ENCODE measurements at places on chromosomes 5 and 9.

- no peak for DNase-seq
Measured at GRCh38 chr5:74927336-74927735, 61.1 kb upstream of the FAM169A start.

GRCh38 chr9:136997830-136998234 is 1.5 kb upstream of the CLIC3 start:
- DNase-seq = no peak

DNA sequence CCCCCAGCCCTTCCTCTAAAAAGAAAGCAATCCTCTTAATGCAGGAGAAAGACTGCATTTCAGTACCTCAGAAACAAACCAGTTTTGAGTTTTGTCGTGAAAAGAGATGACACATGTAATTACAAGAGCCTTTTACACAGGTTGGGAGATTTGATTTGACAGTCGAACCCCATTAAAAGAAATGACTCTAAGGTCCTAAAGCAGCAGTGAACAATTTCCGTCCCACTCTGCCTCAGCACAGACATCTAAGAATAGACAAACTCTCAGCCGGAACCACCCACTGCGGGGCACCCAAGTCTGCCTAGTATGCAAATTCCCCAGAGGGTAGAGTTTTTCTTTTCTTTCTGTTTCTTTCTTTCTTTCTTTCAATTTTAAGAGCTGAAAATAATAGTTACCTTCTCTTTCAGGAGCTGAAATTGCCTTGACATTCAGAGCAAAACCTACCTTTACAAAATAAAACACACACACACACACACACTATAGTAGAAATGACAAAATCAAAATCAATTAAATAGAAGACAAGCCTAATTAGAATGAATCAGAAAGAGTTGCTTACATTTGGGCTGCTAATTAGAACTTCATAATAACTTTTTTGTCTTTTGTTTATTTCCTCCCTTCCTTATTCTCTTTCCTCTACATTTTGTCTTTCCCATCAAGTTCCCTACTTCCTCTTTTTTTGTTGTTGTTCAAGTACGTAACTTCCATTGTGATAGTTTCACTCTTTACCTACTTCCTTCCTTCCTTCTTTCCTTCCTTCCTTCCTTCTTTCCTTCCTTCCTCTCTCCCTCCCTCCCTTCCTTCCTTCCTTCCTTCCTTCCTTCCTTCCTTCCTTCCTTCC is 65.1 kb downstream of the BASP1 start:
- no peak for DNase-seq

DNA sequence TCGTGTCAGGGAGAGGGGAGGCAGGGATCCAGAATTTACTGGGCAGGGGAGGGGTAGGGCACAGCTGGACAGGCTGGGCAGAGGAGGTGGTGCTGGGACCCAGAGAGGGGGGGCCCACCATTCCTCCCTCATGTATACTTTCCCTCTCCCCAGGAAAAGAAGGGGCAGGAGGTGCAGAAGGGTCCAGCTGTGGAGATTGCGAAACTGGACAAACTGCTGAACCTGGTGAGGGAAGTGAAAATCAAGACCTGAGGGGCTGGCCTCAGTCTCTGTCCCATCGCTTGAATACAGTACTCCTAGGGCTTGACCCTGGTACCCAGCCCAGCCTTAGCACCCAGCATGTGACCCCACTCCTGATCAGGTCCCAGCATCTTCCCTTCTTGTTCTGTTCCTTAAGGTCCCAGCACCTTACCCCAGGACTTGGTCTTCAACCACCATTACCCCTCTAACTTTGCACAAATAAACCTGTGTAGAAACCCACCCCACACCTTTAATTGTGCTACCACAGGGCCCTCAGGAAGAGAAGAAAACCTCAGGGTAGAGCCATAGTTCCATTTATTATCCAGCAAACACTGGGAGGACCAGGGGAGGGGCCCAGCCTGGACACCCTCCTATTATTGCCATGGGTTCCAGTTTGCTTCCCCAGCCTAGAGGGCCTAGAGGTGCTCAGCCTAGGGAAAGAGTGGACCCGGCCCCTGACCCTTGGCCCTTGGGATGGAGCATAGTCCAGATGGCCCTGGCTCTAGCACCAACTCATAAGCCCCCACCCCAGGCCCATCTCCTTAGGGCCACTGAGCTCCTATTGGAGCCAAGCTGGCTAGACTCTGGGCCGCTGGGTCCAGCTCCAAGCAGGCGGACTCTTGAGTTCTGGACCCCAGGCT is 2.0 kb downstream of the ENHO start:
- DNase-seq = no peak

- no peak for DNase-seq
Measured at GRCh38 chr5:118392491-118392890, 595.9 kb downstream of the DTWD2 start.

DNA sequence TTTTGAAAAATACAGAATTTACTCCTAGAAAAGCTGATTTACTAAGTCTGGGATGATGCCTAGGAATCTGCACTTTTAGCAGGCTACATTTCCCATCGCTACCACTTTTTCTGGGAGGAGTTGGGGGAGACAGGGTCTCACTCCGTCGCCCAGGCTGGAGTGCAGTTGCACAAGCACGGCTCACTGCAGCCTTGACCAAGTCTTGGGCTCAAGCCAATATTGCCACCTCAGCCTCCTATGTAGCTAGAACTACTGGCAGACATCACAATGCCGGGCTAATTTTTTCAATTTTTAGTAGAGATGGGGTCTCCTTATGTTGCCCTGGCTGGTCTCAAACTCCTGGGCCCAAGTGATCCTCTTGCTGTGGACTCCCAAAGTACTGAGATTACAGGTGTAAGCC is 85.9 kb downstream of the NR6A1 start:
- DNase-seq = no peak

DNA sequence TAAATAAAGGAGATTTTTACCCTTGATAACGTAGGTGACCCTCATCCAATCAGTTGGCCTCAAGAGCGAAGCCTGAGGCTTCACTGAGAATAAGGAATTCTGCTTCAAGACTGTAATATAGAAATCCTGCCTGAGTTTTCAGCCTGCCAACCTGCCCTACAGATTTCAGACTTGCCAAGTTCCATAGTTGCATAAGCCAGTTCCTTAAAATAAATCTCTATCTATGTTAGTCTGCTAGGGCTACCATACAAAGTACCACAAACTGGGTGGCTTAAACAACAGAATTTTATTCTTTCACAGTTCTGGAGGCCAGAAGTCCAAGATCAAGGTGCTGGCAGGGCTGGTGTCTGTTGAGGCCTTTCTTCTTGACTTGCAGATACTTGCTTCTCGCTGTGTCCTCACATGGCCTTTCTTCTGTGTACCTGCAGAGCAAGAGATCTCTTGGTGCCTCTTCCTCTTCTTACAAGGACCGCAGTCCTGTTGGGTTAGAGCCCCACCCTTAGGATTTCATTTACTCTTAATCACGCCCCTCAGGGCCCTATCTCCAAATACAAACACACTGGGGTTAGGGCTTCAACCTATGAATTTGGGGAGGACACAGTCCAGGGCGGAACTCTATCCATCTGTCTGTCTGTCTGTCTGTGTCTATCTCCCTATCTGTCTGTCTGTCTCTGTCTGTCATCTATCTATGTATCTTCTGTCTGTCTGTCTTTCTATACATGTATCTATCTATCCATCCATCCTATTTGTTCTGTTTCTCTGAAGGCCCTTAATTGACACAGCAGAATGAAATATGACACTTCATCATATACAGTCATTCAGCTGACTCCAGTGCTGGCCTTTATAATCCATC is 17.0 kb upstream of the CMBL start:
- no peak for DNase-seq

DNA sequence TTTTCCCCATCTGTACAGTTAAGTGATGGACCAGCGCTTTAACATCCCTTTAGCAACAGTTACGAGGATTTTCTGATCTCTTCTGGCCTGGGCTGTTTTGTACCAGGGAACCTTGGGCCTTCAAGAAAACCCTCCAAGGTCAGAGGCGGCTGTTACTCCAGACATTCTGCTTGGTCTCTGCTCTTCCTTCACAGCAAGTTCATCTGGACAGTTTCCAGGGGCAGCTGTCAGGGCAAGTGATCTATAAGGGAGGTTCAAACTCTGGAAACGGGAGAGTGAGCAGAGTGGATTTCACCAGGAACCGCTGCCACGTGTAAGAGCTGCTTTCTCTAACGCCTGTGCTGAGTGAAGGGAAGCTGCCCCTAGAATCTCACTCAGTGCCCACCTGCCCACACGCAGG is 36.7 kb downstream of the ZNF618 start:
- DNase-seq = no peak

GRCh38 chr9:99181206-99181605 is 40.5 kb downstream of the ALG2 start:
- DNase-seq = no peak

Data from EL (cell line).